Gastrocnemius medialis (tissue), 4 donors: ENCODE measurements at places on chromosomes 6 and 20. TPM values are rescaled to one million over a fixed set of nuclear protein-coding genes. Genes with fewer than 3 reads are reported as not detected.
A peak's percentile ranks its signal among the peaks of the same experiment; 100 is the strongest.

- no peak for DNase-seq
Measured at GRCh38 chr6:37988127-37988526, 168.6 kb downstream of the ZFAND3 start.

- no peak for DNase-seq
Measured at GRCh38 chr6:112017760-112018537, 36.0 kb upstream of the CCN6 start.

DNA sequence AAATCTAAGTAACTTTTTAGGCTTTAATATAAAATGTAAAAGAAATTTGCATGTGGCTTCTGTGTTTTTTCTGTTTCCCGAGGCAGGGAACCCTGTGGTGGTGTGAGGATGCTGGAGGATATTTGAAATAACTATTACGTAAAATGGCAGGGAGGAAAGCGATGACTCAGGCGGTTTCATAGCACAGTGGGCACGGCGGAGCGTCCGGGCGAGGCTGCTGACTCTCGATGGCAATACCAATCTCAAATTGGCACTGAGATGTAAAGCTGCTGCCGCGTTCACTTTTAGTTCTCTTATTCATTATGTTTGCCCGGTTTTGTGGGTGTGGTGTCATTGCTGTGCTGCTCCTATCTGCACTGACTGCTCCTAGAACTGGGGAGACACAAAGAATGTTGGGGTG is 254.3 kb downstream of the THBS2 start:
- DNase-seq = no peak

- no peak for DNase-seq
Measured at GRCh38 chr6:101534821-101535220, 141.3 kb downstream of the GRIK2 start.

GRCh38 chr20:9839626-9840025 is 750 bp upstream of the PAK5 start:
- no peak for DNase-seq

DNA sequence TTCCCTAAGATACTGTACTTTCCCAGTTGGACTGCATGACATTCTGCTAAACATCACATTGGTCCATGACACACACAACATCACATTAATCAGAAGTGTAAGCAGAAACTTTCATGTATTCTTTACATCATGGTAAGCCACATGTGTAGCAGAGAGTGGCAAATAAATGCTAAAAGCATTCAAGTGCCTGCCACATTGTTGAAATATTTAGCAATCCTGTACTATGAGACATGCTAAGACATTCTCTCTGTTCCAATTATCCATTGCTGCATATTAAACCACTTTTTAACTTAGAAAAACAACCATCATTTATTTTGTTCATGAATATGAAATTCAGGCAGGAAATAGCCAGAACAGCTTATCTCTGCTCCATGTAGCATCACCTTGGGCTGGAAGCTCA is 207.7 kb upstream of the GJE1 start:
- DNase-seq = no peak

Gene DDX43
- total RNA-seq = not detected

Gene CNKSR3
- total RNA-seq = 3.8 TPM

Gene COL12A1
- total RNA-seq = 24.2 TPM

GRCh38 chr6:130215526-130215925 is 7.2 kb downstream of the SAMD3 start:
- DNase-seq = no peak

Gene NOL4L
- total RNA-seq = 1.7 TPM

- no peak for DNase-seq
Measured at GRCh38 chr6:167738386-167738785, 88.3 kb upstream of the AFDN start.

DNA sequence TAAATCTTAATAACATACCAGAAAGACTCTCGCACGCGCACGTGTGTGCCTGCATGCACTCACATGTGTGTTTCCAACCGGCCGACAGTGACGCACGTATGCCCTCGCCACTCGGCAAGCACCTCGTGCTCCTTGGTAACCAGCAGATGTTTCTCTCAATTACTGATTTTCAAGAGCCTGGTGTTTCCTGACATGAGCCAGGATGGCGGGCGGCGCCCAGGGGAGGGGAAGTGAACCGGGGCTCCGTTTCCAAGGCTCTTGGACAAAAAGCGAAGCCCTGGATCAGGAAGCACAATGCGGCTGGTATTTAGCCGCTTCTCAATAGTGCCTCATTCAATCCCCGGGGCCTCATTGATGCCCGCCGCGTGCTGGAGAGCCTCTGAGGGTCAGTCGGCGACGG is 37.7 kb downstream of the PMEPA1 start:
- no peak for DNase-seq

DNA sequence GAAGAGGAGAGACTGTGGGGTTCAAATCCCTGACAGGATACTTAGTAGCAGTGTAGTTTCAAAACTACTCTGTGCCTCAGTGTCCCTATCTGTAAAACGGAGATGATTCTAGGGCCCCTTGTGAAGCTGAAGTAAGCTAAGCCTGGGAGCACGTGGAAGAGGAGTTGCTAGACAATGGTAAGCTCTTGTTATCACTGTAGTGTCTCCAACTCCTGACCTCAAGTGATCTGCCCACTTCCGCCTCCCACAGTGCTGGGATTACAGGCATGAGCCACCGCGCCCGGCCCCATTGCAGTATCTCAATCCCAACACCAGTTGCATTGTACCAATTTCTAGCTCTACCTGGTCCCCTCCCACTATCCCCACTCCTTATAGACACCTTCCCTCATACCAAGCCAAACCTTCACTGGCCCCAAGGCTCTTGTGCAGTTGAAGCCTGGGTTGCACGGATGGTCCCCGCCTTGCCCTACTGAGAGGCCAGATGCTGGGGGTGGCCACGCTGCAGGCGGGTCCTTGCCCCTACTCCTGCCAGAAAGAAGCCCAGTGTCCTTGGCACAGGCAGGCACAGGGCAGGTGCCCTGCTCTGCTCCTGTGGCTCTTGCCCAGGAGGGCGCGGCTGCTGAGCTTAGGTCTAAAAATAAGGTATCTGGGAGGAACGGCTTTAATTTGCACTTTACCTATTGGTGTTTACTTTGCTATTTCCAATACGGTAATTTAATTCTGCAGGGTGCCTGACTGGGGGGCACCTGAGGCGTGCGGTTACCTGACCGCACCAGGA is 118.1 kb downstream of the VEGFA start:
- DNase-seq = peak; percentile 35

DNA sequence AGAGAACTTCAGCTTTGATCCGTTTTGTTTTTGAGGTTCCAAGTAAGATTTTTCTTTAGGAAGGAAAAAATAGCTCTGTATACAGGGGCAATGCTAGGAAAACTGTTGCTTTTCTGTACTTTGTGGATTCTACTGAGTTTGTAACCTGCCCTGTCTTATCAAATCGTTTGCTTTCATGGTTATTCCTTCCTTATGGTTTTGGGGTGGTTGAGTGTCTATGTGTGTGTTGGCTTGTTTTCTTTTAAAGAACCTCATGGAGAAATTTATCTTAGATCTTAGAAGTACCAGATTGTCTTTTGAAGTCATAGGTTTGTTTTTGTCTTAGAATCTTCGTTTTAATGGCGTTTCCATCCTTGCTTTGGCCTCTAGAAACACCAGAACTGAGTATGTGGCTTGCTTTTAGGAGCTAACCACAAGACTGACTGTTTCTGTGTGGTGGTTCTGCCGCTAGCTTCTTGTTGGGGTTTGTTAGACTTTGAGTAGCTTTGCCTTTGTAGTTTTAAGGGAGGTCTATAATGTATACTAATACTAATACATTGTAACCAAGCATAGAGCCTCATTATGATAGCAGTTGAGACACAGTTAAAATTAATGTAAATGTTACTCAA is 86.8 kb downstream of the RPP40 start:
- DNase-seq = no peak

Gene PAX1
- total RNA-seq = 0.24 TPM

DNA sequence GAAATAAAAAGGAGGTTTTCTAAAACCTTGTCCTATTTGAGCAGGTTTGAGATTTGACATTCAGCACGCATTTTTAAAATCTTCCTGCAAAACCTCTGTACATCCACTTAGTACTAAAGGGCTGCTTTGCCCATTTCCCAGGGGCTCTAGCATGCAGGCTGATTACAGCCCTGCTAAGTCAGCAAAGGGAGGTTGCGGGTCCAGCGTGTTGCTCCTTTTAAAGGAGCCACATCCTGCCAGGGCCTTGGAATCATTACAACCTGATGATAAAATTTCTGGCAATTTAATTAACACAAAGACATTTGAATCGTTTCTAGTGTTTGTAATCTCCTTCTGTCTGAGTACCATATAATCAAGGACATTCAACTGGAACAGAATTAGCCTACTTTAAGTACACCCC is 455.1 kb upstream of the CITED2 start:
- no peak for DNase-seq

- DNase-seq = no peak
Measured at GRCh38 chr6:38836585-38836984, 121.5 kb downstream of the DNAH8 start.

DNA sequence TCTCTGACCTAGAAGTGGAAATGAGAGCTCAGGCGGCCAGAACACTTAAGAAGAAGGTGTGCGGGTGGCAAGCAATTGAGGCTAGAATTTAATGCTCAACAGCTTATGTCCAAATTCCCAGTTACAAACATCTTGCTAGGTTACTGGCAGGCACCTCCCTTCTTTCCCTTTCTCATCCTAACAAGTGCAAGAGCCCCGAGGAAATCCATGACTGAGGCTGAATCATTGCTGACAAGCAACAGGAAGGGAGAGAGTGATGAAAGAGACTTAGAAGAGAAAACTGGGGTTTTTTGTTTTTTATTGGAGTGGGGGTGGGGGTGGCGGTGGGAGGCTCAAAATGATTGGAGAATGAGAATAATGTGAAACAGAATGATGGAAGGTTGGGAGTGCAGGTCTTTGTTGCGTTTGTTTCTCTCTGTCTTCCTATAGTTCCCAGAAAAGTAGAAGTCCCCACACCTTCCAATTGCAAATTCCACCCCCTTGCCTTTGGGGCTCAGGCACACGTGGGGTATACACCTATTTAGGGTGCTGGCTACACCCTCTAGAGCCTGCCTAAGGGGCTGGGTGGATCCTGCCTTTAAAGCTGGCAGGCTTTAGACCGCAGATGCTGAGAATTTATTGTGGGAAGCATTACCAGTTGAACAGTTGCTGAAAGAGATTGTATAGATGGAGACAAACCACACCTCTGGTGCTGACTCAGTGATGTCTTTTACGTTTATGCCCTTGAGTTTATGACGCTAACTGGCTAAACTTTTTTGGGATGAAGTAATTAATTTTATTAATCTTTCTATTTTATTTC is 1.4 kb downstream of the FAM83B start:
- DNase-seq = no peak

GRCh38 chr6:139373154-139373927 is 1.1 kb downstream of the CITED2 start:
- DNase-seq = peak; percentile 65

Gene ZGPAT
- 13.5 TPM for total RNA-seq

DNA sequence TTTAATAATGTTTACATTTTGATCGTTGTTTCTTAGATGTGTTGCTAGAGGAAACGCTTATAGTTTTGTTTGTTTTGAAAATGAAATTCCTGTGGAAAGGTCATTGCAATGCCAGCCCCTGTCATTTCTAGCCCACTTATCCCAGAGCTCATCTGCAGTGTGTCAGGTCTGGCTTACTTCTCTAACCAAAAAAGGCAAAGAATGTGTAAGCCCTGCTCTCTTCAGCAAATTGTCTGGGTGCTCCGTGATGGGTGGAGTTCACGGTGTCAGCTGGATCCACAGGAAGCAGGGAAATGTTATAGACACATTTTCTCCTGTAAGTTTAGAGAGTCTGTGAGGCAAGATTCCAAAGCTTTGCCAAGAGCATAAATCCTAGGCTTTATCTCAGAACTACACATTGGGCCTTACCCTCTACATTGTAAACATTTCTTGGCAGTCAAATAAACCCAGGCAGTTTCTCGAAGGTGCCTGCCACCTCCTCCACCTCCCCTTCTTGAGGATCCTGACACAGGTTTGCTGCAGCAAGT is 50.9 kb downstream of the RPRD1B start:
- DNase-seq = no peak

DNA sequence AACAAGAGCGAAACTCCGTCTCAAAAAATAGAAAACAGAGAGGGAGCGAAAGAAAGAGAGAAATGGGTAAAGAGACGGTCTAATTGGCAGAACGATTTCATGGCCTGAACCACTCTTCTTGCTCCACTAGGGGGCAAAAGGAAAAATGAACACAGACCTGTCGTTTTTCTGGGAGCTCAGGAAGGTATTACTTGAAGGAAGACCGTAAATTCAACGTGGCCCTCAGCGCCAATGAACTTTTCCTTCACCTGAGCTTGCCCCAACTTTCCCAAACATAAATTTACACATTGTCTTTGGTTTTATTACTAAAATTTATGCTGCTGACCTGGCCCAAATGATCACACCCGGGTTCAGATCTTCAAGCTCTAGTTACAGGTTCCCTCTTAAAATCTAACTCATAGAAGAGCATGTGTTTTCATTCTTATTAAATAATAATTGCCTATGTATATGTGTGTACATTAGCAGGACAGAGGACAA is 67.3 kb downstream of the ATP9A start:
- DNase-seq = no peak

Gene WFDC11
- total RNA-seq = not detected

DNA sequence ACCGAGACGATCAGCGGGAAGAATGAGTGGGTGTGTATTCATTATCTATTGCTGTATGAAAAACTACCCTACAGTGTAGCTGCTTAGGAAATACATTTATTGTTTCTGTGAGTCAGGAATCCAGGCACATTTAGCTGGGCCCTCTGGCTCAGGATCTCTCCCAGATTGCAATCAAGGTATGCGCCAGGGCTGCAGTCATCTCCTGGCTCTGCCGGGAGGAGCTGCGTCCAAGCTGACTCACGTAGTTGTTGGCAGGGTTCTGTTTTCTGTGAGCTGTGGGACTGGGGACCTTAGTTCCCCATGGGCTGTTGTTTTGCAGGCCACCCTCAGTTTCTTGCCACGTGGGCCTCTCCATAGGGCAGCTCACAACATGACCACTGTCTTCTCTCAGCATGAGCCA is 68.2 kb upstream of the FUCA2 start:
- DNase-seq = peak; percentile 36

GRCh38 chr20:44615169-44615791 is 32.9 kb downstream of the PKIG start:
- no peak for DNase-seq
